ENCODE measurements at places on chromosomes 3 and 15.

- no peak for DNase-seq
These were observed 41.6 kb downstream of the NR2C2 start for GRCh38 chr3:14988988-14989394.

DNA sequence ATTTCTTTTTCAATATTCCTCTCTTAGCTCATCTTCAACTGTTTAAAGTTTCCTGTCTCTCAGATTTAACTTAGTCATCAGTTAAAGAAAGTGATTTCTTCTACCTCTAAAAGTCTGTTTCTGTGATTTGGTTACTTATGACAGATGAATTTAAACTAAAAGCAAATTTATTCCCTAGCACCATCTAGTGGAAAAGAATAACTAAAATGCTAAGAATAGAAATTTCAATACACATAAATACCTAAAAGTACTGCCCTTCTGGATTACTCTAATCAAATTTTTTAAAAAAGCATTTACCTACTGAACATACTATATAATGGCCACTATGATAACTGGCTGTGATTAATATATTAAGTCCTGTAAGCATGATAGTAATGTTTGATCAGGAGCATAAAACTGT, 14.0 kb upstream of the ZCWPW2 start:
- no peak for DNase-seq

DNA sequence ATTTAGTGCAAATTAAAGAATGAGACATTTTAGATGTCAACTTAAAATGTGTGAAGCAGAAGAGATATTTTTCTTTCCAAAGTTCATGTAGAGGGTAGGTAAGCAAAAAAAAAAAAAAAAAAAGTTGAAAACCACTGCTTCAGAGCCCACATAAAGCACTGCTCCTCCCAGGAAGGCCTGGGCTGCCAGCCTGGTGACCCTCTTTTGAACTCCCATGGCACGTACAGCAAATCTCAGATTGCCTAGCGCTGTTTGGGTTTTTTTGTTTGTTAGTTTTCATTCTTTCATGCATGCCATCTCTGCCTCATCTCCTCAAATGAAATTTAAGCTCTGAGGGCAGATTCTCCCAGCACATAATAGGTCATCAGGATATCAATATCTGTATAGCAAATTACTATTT, 120.1 kb downstream of the SRGAP3 start:
- no peak for DNase-seq

DNA sequence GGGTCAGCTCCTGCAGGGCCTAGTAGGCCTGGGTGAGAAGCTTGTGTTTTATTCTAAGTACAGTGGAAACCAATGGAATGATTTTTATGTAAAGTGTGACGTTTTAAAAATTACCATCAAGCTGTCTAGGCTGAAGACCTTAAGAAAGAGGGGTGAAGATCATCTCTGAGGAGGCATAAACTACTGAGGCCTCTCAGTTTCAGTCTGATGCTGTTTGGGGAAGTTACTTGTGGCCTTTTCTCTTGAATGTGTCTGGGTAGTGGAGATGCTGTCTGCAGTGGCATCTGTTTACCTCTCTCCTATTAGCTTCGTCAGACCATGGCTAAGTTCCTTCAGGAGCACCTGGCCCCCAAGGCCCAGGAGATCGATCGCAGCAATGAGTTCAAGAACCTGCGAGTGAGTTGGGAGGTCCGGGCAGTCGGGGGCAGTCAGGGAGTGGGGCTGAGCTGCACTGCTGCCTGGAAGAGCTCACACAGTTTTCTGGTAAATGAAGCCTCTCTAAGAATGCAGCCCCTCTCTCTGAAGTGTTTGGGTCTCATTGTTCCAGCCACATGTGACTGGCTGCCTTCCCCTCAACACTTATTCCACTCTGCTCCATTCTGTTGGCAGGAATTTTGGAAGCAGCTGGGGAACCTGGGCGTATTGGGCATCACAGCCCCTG, 1.9 kb downstream of the IVD start:
- no peak for DNase-seq

DNA sequence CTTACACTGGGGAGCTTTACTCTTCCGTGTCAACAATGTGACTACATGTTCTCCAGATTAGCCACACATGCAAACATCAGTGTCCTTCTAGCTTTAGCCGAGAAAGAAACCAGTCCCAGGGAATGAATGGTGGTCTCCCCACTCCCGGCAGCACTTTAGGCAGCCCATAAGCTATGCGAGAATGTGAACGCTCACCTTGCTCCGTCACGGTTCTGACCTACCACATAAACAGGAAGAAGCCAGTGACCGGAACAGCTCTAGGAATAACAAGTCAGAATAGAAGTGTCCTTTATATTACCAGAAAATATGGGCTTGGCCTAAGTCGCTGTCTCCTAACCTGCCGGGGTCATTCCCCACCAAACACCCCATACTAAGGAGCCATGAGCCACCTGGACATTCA, 98.0 kb upstream of the ABHD17C start:
- DNase-seq = no peak

DNA sequence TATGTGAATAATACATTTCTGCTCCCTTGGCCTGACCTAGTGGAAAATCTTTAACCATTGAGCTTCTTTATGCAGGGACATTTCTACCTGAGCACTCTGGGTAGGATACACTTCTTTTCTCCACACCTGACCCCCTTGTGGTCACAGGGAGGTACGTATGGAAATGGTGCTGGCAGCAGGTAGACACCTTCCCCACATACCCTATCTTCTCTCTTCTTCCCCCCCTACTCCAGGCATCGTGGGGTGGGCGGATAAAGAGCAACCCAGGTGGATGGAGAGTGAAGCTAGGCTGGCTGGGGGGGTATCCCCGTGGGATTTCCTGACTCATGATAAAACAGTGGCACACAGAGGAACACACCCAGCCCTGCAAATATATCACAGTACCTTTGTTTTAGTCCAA, 312.1 kb downstream of the ARRDC4 start:
- DNase-seq = no peak

DNA sequence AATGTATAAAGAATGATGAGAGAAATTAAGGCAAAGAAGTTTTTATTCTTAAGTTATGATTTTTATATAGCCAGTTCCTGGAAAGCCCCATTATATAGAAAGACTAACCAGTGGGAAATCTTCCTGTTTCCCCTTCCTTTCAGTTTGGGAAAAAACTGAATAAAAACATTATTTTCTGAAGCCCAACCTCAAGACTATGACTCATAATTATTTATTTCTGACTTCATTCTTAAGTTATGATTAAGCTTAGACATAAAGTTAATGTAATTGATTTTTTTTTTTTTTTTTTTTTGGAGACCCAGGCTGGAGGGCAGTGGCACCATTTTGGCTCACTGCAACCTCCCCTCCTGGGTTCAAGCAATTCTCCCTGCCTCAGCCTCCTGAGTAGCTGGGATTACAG, 55.8 kb downstream of the TRPC1 start:
- no peak for DNase-seq

GRCh38 chr15:48062148-48062872, 58.5 kb upstream of the SLC24A5 start:
- DNase-seq = no peak

DNA sequence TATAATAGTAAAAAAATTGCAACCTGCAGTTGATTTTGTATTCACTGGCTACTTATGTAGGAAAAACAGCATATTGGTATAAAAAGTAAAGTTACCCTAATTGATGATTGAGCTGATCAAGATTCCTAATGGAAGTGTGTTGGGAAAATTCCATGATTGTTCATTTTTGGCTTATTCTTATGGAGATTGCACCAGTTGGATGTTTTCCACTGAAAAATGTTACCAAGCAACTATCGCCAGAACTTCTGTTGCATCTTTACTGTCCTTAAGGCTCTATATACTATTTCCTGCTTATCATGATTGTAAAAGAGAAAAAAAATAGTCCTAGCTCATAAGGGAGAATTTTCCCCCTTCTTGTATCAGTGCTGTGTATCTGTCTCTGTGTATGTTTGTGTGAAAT, 48.6 kb downstream of the SLC25A26 start:
- DNase-seq = no peak

DNA sequence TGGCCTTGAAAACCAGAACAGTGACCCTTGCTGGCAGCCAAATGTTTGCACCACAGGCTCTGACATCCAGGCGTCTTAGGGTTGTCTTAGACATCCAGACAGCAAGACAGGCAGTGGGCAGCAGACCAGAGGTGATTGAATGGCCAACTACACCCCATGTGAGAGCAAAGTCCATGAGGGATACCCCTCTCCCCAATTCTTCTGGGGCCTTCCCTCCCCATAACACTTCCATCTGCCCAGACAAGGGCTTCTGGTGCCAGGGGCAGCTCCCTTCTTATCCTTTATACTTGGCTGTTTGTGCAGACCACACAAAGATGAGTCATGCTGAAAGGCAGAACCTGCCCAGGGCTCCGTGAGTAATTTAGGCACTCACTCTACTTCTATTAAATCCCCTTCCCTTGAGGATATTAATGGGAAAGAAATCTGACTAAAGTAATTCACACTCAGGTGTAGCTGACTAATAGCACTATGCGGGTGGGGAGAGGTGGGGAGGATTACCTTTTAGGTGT, 257.9 kb downstream of the UACA start:
- peak; percentile 59 for DNase-seq

DNA sequence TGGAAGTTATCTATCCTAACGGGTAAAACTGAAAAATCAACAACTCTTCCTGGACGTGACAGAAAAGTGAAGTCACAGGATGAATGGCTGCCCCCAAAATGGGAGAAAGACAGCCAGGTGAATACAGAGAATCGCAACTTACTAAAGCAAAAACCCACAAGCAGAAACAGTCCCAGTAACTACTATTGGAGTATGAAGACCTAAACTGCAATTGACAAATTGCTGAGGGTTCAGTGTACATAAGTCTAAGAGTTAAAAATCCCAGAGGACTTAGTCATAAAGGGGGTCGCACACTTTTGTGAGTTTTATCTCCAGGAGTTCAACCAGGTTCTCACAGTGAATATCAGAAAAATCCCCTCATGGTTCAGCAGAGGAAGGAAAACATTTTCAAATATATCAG, 56.8 kb upstream of the IMPG2 start:
- DNase-seq = no peak

GRCh38 chr3:57133157-57133556, 32.0 kb downstream of the IL17RD start:
- DNase-seq = no peak

DNA sequence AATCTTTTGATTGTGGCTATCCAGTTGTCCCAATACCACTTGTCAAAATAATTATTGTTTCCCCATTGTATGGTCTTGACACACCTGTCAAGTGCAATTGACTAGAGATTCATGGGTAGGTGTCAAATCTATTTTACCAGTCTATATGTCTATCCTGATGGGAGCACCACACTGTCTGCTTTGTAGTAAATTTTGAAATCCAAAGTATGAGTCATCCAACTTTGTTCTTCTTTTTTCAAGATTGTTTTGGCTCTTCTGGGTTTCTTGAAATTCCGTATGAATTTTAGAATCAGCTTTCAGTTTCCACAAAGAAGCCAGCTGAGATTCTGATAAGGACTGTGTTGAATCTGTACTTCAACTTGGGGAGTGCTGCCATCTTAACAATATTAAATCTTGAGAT, 71.9 kb downstream of the CSNK1G1 start:
- no peak for DNase-seq

DNA sequence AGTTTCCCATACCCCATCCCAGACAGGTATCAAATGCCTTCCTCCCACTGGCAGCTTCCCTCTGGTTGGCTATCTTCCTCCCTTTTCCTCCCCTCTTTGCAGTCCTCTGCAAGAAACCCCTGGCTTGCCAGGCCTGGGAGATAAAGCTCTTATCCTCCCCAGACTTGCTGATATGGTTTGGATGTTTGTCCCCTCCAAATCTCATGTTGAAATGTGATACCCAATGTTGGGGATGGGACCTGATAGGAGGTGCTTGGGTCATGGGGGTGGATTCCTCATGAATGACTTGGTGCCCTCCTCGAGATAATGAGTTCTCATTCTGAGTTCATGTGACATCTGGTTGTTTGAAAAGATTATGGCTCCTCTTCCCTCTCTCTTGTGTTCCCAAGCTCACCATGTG, 32.2 kb upstream of the SNRK start:
- no peak for DNase-seq
